ENCODE measurements at places on chromosomes 13 and 19. TPM values are rescaled to one million over a fixed set of nuclear protein-coding genes. Genes with fewer than 3 reads are reported as not detected.

FXYD1 gene
- 4.5 TPM for total RNA-seq

TSSK6 gene
- total RNA-seq, result 5.8 TPM

KRTDAP gene
- total RNA-seq, result not detected

CFAP97D2 gene
- total RNA-seq, result not detected

GRIK5 gene
- 3.5 TPM for total RNA-seq

GRCh38 chr13:62908321-62908720 lies 1492.7 kb upstream of the PCDH20 start:
- DNase-seq, result no peak
- no peak overlapping the region for H3K27ac ChIP-seq
- H3K27me3 ChIP-seq, result no peaks in the 10 kb centered on the region
- H3K36me3 ChIP-seq, result no peaks in the 10 kb centered on the region

DNA sequence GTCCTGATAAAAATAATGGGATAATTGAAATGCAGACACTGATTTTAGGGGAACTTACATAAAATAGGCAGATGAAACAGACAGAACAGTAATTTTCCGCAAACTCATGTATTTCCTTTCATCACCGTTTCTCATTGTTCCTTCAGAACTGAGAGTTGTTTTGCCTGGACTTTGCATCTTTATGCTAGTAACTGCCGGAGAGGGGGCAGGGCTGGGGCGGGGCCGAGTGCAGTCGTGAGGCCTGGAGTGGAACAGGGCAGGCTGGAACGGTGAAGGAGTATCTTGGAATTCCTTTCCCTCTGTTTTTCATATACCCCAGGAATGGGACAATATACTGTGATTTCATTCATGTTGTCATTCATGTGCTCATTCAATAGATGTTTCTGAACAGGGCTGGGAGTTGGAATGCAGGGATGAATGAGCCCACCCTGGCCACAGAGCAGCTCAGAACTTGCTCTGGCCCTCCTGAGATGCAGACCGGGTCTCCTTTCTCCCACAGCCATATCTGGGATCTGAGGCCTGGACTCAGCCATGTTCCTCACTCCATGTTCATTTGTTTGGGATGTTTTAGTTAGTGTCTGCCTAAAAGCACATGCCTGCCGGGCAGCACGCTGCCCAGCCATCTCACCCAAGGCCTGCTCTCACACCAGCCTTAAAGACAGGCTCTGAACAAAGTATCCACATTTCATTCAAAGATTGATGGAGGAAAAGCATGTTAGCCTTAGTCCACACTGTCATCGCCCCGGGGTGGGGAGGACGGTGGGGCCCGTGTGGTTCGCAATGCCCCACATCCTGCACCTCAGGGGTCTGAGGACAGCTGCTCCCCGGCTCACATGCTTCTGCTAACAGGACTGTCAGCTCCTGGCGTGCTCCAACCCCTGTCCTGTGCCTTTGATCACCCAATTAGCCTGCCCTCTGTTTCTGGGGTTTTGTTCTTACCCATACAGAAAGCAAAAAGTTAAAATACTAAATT lies 92.9 kb downstream of the SOX1 start:
- H3K27me3 ChIP-seq, result no peaks in the 10 kb centered on the region
- H3K4me1 ChIP-seq, result no peaks in the 10 kb centered on the region
- no peaks in the 10 kb centered on the region for H3K36me3 ChIP-seq
- DNase-seq, result no peak

- no peak for DNase-seq
- no peak overlapping the region for H3K27ac ChIP-seq
- H3K36me3 ChIP-seq, result no peaks in the 10 kb centered on the region
- no peaks in the 10 kb centered on the region for H3K27me3 ChIP-seq
- no peaks in the 10 kb centered on the region for H3K4me1 ChIP-seq
Observed at GRCh38 chr19:44374789-44375188, 18.3 kb upstream of the ZNF112 start.

DNA sequence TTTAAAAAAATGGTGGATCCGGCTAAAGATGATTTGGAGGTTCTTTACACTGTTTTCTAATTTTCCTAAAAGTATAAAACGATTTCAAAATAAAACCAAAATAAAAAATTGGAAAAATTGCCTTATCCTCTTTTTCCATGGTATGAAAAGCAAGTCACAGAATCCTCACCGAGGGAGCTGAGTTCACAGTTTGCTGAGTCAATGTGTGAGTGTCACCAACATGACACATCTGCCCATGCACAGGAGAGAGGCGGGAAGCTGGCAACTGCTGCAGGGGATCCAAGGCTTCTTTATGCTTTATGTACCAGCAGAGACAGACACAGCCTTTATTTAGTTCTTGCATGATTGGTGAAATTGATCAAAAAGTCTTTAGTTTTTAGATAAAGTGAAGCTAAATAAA lies 157.8 kb downstream of the TNFSF13B start:
- H3K27ac ChIP-seq, result no peak overlapping the region
- peak; percentile 13 for DNase-seq
- no peaks in the 10 kb centered on the region for H3K27me3 ChIP-seq
- H3K4me3 ChIP-seq, result no peak overlapping the region

- H3K4me3 ChIP-seq, result no peak overlapping the region
- H3K27me3 ChIP-seq, result no peaks in the 10 kb centered on the region
- no peak for DNase-seq
- no peaks in the 10 kb centered on the region for H3K4me1 ChIP-seq
- H3K27ac ChIP-seq, result no peak overlapping the region
Observed at GRCh38 chr13:110661256-110661655, 44.7 kb downstream of the CARS2 start.

GRCh38 chr19:20038358-20039202 lies 725 bp downstream of the ZNF682 start:
- no peak for DNase-seq
- no peaks in the 10 kb centered on the region for H3K27me3 ChIP-seq
- no peaks in the 10 kb centered on the region for H3K36me3 ChIP-seq
- peak overlapping the region; percentile 79 for H3K27ac ChIP-seq
- peak overlapping the region; percentile 69 for H3K4me3 ChIP-seq

GRCh38 chr13:112891477-112892401 lies 77.3 kb upstream of the MCF2L start:
- H3K27me3 ChIP-seq, result peaks cover 26% of the 10 kb centered on the region
- H3K4me3 ChIP-seq, result no peak overlapping the region
- H3K27ac ChIP-seq, result no peak overlapping the region
- H3K36me3 ChIP-seq, result no peaks in the 10 kb centered on the region
- H3K4me1 ChIP-seq, result no peaks in the 10 kb centered on the region

DNA sequence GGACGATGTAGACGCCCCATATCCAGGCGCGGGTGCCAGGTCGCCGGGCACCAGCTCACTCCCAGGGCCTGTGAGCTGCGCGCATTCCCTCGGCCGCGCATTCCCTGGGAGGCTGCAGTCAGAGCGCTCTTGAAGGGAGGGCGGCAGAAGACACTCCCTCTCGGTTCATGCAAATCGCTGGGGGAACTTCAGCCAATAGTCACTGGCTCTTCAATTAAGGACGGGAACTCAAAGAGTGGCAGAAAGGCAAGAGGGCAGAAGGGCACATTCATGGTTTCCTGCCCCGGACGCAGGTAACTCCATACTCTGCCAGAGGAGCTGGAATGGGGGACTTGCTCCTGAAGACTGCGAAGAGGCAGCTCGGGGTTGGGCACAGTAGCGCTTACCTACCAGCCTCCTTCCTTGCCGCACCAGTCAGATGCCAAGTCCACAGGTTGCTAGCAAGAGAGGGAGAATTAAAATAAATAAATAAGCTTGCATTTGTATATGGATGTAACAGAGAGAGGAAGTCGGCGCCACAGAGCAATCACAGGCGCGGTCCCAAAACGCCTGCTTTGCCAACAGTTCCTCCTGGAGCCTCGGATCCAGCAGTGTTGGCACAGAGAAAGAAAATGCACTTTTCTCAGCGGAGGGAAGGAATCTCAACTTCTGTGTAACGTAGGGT lies 459 bp downstream of the PCDH20 start:
- H3K27me3 ChIP-seq, result no peaks in the 10 kb centered on the region
- H3K36me3 ChIP-seq, result no peaks in the 10 kb centered on the region
- H3K27ac ChIP-seq, result no peak overlapping the region

- no peak overlapping the region for H3K4me3 ChIP-seq
- no peaks in the 10 kb centered on the region for H3K27me3 ChIP-seq
- DNase-seq, result no peak
- H3K27ac ChIP-seq, result no peak overlapping the region
Observed at GRCh38 chr19:17646441-17646840, 41.7 kb downstream of the UNC13A start.

Measured in fibroblast of lung (primary cell).